ENCODE measurements at places on chromosomes 7 and 10.

DNA sequence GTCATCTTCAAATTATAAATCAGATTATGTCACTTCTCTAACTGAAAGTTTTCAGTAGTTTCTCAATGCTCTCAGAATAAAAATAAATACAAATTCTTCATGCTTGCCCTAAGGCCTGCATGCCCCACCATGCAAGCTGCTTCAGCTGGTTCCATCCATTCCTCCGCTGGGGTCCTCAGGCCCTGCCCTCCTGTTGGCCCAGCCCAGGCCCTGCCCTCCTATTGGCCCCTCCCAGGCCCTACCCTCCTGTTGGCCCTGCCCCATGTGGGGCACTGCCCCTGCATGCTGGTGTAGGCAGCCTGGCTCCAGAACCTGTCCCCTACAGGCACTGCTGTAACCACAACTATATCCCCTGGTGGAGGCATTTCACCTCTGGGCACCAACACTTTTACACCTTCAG is 109.3 kb upstream of the TCERG1L start:
- no peak for DNase-seq

DNA sequence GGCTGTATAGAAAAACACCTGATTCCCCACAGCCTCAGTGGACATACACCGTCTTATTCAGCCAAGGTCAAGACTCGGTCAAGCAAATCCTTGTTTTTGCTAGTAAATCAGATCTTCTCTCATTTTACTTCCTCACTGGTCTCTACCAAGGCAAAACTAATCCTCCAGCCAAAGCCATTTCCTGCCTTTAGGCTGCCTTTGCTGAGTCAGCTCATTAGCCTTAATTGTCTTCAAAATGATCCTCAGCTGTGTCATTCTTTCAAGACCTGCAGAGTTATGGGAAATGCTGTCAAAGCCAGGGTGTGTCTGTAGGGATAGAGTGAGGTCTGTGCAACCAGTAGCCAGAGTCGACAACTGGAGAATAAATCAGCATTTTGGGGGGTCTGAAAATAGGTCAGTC is 107.2 kb upstream of the FAM180A start:
- peak; percentile 16 for DNase-seq

- no peak for DNase-seq
These were observed 4.4 kb downstream of the MRLN start for GRCh38 chr10:59748834-59749233.

DNA sequence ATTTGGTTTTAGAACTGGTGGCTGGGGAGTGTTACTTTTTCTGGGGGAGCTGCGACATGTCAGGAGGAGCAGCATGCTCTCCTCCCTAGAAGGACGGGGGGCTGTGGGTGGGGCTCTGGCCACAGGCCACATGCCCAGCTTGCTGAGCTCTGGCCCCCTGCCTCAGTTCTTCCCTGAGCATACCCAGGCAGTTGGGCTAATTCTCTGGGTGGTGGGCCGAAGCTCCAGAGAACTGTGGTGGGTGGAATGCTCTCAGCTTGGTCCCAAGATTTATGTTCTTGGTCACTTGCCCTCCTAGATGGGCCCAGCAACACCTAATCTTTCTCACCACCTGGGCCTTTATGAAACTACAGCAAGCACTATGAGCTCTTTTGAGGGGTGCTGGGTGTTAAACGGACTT is 5.1 kb upstream of the ZNF775 start:
- no peak for DNase-seq
